ENCODE measurements at places on chromosomes 4 and X.

- DNase-seq = no peak
Measured at GRCh38 chrX:101605728-101606127, 12.1 kb downstream of the ARMCX6 start.

GRCh38 chr4:108030332-108030731 lies 40.6 kb downstream of the HADH start:
- DNase-seq = peak; percentile 92

GRCh38 chr4:139977838-139978609 lies 176.0 kb downstream of the MAML3 start:
- no peak for DNase-seq

DNA sequence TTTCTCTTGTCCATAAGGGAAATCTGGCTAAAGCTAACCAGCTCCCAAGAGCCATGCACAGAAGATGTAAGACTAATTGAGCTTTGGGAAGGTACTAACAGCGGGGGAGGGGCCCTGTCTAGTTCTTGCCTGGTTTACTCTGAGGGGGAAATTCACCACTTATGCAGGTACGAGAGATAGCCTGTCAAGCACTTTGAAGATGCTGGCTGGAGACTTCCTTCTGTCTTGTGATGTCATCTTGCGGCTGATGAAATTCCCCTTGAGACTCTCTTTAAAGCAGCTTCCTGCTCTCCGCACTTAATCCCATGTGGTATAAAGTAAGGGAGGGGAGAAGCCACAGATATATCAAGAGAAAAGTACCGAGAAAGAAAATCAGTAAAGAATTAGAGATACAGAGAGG lies 345.3 kb downstream of the MAPK10 start:
- DNase-seq = peak; percentile 46

- DNase-seq = no peak
Measured at GRCh38 chr4:169283114-169283509, 12.4 kb upstream of the SH3RF1 start.

DNA sequence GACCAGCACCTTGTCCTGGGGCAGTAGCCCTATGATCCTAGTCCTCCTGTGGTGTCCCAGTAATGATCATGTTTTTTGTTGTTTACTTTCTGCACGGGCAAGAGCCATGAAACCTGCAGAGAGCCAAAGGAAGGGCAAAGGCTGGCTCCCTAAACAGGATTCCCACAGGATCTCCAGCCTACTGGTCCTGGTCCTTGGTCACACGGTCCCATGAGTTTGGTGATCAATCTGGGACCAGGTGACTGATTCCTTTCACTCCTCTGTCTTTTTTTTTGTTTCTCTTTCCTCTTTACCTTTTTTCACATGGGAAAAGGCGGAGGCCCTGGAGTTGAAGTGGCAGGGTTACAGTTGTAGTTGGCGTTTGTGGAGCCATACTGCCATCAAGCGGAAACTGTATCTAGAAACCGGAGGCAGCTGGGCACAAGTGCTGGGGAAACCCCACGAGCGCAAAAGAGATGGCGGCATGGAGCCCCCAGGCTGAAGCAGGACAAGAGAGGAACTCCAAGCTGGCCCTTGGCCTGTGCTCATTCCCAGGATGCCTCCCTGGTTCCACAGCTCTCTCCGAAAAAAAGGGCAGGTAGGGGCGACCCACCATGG lies 34.6 kb downstream of the NBDY start:
- no peak for DNase-seq

DNA sequence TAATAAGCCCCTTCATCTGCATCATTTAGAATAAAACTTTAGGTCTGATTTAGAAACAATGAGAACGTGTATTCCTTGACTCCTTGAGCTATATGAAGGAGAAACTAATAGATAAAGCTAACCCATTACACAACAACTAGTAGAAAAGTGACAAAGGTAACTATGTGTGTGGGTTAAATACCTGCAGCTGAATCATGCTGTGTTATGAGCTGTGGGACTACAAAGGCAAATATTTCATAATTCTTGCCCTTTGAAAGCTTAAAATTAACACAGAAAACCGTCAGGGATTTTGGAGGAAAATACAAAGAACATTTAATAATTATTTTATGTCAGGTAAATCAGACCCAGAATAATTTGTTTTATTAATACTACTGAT lies 898 bp upstream of the NDP start:
- DNase-seq = no peak

GRCh38 chr4:101825953-101826352 lies 35.4 kb downstream of the BANK1 start:
- no peak for DNase-seq

DNA sequence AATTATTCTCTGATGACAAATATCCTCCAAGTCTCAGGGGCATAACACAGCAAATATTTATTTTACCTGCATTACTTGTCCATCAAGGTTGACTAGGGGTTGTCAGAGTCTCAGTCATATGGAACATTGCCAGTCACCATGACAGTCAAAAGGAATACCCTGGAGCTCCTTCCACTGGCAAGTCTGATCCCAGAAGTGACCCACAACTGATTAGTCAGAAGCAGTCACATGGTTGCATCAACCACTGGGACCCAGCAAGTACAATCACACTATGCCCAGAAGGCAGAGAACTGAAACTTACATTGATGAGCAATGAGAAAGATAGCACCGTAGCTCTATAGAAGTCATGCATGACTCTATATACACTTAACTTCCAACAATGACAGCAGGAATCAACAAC lies 41.9 kb upstream of the SOD3 start:
- no peak for DNase-seq

DNA sequence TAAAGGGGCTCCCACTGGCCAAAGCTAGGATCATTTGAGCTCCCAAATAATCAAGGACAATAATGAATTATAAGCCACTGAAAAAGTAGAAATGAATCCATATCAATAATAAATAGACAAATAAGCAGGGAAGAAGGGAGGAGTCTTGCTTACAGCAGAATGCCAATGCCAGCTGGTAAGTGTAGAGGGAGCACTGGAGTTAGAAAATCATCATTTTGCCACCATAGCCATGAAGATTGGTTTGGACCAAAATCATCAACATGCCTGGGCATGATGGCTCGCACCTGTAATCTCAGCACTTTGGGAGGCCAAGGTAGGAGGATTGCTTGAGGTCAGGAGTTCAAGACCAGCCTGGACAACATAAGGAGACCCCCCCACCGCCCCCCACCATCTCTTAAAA lies 20.4 kb upstream of the SH3KBP1 start:
- DNase-seq = peak; percentile 6

- DNase-seq = peak; percentile 44
Measured at GRCh38 chrX:12497832-12498591, 293.2 kb upstream of the PRPS2 start.

DNA sequence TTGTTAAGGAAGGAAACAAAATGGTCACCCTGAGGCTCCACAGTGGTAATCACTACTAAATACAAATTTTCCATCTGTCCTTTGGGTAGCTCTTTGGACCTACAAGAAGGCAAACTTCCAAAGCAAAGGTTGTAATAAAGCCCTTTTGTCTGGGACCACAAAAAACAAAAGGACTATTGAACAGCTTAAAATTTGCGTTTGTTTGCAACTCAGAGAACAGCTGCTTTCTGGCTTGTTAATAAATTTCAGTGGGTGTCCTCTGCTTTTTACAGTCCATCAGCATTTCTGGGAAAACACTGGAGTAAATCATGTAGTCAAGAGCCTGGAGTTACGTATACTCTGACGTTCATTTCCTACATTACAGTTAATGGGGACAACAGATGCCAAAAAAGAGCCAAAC lies 439.7 kb upstream of the DIAPH2 start:
- DNase-seq = no peak

DNA sequence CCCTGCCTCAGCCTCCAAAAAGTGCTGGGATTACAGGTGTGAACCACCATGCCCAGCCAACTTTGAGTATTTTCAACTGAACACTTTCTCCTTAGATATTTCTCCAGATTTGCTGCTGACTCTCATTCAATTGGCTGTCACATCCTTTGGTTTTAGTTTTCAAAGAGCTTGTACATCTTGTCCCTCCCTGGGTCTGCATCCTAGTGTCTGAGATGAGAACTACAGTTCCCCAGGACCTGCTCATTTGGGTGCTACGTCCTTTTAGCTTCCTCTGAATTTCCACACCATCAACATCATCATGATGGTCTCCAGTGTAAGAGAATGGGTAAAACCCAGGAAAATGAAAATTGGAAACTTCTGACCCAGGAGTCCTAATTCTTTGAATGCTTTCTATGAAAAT lies 312.9 kb downstream of the NLGN4X start:
- peak; percentile 12 for DNase-seq

- DNase-seq = no peak
Measured at GRCh38 chr4:156228676-156229075, 275.0 kb upstream of the CTSO start.

- peak; percentile 33 for DNase-seq
Measured at GRCh38 chrX:4240541-4241194, 527.2 kb upstream of the PRKX start.

GRCh38 chr4:158624889-158625478 lies 46.7 kb downstream of the C4orf46 start:
- DNase-seq = peak; percentile 80

DNA sequence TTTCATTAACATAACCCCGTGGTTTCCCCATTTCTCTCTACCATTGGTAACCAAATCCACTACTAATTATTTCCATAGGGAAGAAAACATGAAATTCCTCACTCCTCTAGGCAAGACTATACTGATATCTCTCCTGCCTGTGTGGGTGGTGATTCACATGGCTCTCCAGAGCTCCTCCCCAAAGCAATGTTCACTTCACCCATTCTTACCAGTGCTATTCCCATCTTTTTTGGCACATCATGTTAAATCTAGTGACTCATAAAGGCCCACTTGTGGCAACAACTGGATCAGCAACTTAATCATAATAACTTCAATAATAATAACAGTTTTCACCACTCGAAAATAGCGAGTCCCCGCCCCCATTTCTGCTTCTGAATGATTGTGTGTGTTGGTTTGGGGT lies 6.1 kb upstream of the HCCS start:
- no peak for DNase-seq

DNA sequence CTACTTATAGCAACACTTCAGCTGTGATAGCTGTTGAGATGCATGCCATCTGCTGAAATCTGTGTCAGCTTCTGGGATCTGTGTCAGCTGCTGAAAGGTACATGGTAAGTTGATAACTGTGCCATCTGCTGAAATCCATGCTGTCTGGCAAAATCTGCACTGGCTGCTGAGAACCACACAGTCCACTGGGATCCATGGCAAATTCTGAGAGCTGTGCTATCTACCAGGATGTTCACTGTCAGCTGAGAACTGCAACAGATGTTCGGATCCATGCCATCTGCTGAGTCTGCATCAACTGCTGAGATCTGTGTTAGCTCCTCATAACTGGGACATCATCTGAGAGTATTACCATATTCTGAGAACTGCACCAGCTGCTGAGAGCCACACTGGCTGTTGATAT lies 430.5 kb upstream of the POU3F4 start:
- DNase-seq = no peak

- DNase-seq = no peak
Measured at GRCh38 chr4:59091146-59092142, 1981.3 kb upstream of the IGFBP7 start.

- DNase-seq = no peak
Measured at GRCh38 chr4:188941524-188942119, 802.4 kb downstream of the TRIML1 start.

- no peak for DNase-seq
Measured at GRCh38 chrX:78957049-78957767, 12.0 kb downstream of the P2RY10 start.

DNA sequence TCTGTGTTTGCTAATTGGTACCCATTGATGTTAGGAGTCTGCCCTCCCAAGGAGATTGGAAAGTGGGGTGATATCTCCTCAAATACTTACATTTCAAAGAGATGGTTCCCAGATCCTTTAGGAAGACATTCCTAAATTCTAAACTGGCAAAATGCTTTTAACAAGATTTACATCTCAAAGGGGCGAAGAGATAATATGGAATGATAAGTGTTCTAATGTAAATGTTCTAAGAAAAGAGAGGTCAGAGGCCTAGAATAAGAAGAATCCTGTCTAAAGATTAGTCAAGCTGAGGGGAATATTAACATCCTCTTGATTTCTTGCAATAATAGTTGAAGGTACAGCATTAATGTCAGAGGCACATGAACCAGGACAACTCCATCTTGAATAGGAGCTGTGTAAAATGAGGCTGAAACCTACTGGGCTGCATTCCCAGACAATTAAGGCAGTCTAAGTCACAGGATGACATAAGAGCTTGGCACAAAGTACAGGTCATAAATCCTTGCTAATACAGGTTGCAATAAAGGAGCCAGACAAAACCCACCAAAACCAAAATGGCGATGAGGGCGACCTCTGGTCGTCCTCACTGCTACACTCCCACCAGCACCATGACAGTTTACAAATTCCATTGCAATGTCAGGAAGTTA lies 2248.1 kb downstream of the ARAP2 start:
- DNase-seq = no peak

GRCh38 chr4:177222781-177223180 lies 86.9 kb upstream of the NEIL3 start:
- no peak for DNase-seq

GRCh38 chr4:118732591-118733330 lies 47.6 kb downstream of the METTL14 start:
- DNase-seq = no peak

DNA sequence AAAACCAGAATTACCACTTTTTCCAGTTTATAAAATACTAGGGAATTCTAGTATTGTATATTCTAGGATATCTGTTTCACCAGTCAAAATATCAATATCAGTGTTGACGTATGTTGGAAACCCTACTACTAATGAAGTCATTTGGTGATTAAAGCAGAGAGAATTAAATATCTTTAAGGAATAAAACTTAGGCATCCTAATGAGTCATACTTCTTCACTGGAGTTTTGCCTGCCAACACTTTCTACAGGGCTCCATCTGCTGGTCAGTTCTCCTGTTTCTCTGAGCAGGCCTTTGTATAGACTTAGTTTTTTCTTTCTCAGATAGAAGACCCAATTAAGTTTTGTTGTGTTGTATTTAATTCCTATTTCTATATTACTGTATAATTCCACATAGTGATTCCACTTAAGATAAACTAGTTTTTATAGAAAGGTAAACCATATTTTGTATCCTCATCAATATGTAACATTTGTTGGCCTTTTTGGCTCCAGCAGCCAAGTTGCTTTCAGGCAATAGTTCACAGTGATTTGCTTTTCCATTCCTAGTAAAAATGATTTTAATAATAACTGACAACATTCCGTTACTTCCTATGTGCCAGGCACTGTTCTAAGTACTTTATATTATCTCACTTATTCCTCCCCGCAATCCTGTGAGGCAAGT lies 3.5 kb downstream of the AP1AR start:
- DNase-seq = peak; percentile 82

Data from NAMALWA (cell line).